ENCODE measurements at places on chromosomes 5 and 9. TPM values are rescaled to one million over a fixed set of nuclear protein-coding genes. Genes with fewer than 3 reads are reported as not detected.

NHP2 gene
- 172 TPM for total RNA-seq

THBS4 gene
- 0.98 TPM for total RNA-seq

GOLGA2 gene
- total RNA-seq, result 84.5 TPM

GRCh38 chr9:89524963-89525362 lies 27.1 kb upstream of the SEMA4D start:
- no peak overlapping the region for H3K27ac ChIP-seq
- H3K4me1 ChIP-seq, result peaks cover 16% of the 10 kb centered on the region
- no peaks in the 10 kb centered on the region for H3K27me3 ChIP-seq
- no peak for DNase-seq

DNA sequence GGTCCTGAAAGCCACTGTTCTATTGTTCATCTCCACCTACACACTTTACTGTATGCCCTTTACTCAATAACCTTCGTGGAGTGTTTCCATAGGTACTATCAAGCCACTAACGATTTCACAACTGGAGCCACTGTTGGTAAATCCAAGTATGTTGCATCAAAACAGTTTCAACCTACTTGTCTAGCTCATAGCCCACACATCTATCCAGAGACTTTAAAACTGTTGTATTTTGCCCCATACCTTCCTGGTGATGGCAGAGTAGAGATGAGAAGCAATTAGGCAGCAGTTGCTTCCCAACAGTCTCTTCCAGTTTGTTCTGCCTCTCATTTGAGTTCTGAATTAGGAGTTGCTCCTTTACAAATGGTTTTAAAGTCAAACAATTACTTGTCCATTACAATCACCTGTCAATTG lies 607 bp downstream of the FAXDC2 start:
- no peaks in the 10 kb centered on the region for H3K36me3 ChIP-seq
- H3K27me3 ChIP-seq, result no peaks in the 10 kb centered on the region
- DNase-seq, result no peak
- peak overlapping the region; percentile 71 for H3K4me3 ChIP-seq
- H3K27ac ChIP-seq, result peak overlapping the region; percentile 89
- H3K4me1 ChIP-seq, result peaks cover 51% of the 10 kb centered on the region
